Activated CD4-positive, alpha-beta memory T cell treated with anti-CD3 and anti-CD28 coated beads for 36 hours (primary cell): ENCODE measurements at places on chromosomes 5 and 9.
A peak's percentile ranks its signal among the peaks of the same experiment; 100 is the strongest.

- no peak for DNase-seq
Measured at GRCh38 chr5:161077936-161078545, 226.0 kb upstream of the ATP10B start.

- DNase-seq = no peak
Measured at GRCh38 chr5:119360905-119361593, 5.2 kb downstream of the TNFAIP8 start.

DNA sequence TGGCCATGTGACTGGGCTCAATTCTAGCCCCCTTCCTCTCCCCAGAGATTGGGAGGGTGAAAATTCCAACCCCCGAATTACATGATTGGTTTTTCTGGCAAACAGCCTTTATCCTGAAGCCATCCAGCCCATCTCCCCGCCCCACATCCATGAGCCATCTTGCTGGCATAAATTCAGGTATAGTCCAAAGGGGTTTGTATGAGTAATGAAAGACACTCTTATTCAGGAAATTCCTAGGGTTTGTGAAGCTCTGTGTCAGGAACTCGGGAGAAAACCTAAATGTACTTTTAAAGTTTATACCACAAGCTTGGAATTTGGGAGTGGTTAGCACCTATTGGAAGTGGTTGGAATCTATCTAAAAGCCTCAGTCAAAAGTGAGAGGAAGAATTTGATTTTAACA, 80.6 kb upstream of the SIMC1 start:
- no peak for DNase-seq

DNA sequence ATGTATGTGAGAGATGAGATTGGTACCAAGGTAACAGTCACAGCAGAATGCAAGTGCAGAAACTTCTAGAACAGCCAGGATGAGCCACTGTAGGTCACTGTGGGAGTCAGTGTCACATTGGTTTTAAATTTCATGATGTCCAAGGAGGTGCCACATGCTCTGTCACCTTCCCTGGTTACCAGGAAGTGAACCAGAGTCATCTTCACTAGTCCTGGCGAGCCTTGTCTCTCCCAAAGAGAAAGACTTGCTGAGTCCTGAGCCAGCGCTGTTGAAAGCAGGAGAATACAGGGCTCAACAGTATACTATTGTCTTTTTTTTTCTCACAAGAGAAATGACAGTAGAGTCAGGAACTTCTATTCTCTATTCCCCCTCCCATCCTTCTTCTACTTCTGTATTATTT, 615.5 kb downstream of the RAB3C start:
- DNase-seq = no peak

DNA sequence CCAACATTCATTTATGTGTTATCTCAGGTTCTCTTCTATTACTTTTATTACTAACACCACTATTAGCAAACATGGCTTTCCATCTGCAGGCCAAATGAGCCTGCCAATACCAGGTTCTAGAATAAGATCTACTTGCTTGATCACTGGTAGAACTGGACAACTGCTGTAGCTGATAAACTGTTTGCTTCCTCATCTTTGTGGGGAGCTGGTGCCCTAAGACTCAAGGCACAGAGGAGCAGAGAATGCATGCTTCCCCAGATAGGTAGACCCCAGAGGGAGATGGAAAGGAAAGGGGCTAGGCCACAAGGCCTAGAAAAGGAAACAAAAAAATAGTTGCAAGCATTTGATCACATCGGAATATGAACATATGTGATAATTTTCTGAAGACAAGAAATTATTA, 30.7 kb upstream of the AUH start:
- no peak for DNase-seq

DNA sequence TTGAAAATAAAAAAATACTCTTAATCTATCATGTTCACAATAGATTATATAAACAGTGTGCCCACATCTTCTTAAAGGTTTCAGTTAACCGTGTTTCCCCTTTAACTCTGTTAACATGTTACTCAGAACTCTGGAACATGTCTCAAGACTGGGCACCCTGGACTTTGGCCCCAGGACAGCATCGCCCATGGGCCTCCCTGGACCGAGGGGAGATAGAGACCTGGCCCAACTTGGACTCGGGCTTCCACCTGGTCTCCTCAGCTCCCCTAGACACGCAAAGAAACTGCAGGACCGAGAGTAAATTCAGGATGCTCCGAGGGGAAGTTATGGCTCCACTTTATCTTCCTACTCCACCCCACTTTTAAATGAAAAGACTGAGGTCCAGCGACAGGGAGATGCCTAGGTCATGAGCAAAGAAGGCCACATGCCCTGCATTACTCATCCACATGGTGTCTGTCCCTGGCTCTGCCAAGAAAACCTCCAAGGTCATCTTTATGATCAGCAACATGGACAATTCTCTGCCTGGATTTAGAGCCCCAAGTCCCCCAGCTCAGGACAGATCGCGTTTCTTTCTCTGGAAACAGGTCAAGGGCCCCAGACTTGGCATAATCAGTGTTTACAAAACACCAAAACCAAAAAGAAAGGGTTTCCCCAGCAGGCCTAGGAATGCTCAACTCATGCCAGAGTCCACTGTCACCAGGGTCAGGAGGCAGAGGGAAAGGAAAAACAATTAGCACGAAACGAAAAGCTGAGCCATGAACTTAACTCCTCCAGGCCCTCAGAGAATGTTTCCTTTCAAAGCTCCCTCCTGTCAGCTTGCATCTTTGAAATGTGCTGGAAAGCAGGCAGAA, 17.4 kb downstream of the GPX3 start:
- no peak for DNase-seq

DNA sequence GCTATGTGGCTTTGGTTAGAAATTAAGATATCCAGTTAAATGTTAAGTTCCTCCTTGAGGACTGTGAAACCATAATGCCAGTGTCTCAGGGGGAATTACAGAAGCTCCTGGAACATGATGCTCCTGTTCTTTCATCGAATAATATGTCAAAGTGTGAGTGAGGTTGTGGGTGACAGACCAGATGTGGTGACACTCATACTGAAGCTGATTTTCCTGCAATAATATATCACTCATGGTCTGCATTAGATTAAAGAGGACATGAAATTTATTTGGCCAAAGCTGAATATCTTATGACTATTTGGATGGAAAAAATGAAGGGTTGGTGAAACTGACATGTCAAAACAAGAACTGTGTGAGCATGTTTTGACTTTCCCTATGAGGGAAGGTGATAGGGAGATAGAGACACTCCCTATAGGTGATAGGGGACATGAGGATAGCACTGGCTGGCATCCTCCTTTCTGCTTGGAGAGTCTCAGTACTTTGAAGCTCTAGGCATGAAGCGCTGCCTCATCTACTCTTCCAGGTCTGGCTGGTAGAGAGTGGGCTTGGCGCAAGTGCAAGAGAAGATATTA, 173.5 kb downstream of the ARHGEF28 start:
- no peak for DNase-seq

GRCh38 chr9:37210737-37211523, 90.6 kb downstream of the ZCCHC7 start:
- DNase-seq = no peak

DNA sequence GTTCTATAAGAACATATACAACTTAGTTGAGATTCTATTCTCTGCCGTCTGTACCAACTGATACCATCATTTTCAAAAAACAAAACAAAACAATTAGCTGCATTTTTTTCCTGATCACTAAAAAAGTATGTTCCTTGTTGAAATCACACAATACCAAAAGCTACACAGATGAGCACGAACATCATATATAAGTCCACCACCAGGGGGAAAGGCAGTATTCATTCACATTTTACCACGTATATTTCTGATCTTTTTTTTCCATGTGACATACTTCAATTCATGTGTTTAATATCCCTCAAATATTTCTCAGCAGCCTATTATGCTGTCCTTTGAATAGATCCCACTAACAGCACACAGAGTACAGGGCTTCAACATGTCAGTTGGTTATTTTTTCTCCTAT, 40.6 kb downstream of the IRX2 start:
- no peak for DNase-seq

DNA sequence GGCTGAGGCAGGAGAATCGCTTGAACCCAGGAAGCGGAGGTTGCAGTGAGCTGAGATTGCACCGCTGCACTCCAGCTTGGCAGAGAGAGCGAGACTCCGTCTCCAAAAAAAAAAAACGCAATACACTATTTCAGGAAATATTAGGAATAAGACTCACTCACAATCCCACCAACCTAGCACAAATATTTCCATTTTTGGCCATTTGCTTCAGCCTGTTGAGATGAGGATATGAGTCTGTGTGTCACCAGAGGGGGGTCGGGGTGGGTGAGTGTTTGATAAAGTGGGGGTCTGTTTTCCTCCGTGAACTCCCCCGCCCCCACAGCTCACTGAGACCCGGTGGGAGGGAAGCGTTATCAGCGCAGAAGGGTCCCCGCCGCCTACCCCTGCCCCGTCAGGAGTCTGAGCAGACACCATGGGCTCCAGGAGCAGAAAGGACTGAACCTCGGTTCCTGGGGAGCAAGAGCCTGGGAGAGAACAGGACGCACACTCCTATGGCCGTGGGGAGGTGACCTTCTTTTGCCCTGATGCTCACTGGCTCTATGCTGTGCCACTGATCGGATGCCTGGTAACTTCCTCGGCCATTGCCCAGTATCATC, 153.8 kb upstream of the PHYKPL start:
- DNase-seq = no peak

GRCh38 chr5:102802708-102803458, 47.8 kb downstream of the PAM start:
- DNase-seq = no peak

- peak; percentile 40 for DNase-seq
Measured at GRCh38 chr5:140220032-140220697, 45.2 kb downstream of the CYSTM1 start.

GRCh38 chr5:54553659-54554207, 36.2 kb downstream of the SNX18 start:
- DNase-seq = no peak

DNA sequence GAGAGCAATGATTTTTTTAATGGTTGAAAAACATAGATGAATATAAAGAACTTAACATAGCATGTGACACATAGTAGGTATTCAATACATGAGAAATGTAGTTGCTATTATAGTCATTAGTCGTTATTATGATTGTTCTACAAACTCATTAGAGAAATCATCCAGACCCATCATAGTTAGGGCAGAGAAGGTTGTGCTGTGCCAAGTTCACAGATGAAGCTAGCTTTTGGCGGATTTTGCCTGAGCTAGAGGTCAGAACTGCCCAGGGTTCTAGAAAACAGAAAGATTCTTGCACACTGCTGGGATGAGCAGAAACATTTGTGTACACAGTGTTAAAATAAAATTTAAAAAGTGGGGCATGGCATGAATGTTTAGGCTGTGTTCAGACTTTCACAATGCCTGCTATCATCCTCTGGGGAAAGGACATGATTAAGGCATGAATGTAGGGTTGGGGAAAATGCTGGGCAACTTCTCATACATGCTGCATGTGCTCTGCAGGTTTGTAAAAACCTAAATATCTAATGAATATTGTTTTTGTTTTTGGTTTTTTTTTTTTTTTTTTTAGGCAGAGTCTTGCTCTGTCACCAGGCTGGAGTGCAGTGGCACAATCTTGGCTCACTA, 33.3 kb upstream of the RAD23B start:
- no peak for DNase-seq

DNA sequence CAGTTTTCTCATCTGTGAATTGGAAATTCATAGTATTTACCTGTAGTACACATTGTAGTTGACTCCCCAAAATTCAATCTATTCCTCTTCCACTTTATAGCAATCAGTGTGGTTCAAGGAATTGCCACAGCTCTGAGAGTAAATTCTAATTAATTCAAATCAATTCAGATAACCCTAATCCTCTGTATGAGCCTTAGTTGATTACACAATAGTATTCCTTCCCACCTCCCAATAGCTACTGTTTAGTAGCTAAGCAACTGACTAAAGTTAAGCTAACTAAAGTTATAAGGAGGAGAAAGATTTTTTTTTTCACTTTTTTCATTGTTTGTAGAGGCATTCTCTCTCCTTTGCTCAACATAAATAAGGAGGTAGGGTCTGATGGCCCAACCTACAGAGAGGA, 77.5 kb downstream of the ARRDC3 start:
- no peak for DNase-seq

- DNase-seq = no peak
Measured at GRCh38 chr9:112520656-112521055, 34.0 kb downstream of the KIAA1958 start.

DNA sequence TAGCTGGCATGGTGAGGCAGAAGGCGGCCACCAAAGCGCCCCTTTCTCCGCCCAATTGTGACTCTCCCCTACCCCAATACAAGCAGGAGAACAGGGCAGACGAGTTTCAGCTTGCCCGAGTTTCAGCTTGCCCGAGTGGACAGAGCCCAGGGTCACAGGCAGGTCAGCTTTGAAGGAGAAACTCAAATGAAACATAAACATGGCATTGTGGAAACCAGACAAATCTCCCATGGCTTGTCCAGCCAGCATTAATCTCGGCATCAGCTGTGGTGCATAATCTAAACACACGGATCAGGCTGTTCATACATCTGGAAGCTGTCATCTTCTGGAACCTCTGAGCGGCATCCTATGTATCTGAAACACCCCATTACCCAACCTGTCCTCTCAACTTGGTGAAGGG, 16.9 kb downstream of the PTCH1 start:
- no peak for DNase-seq

- DNase-seq = no peak
Measured at GRCh38 chr5:7837403-7837802, 13.5 kb downstream of the CFAP90 start.

GRCh38 chr9:26949637-26950069, 2.6 kb upstream of the PLAA start:
- DNase-seq = no peak

- DNase-seq = no peak
Measured at GRCh38 chr9:123316053-123316718, 39.8 kb upstream of the CRB2 start.

DNA sequence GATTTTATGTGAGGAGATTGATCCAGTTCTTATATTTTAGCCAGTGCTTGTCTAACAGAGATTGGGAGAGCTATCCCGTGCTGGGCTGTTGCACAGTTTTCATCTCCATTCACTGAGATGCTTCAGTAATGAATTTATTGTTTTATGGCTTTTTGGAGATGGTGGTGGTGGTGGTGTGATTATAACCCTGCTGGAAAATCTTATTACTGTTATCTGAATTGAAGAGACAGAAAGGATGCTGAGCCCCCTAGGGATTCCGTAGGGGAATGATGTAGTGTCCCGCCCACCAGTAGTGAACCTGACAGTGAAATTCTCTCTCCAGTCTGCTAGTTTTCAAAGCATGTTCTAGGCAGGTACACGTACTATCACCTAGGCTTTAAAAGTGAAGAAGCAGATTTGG, 1.9 kb downstream of the RAI14 start:
- DNase-seq = no peak

DNA sequence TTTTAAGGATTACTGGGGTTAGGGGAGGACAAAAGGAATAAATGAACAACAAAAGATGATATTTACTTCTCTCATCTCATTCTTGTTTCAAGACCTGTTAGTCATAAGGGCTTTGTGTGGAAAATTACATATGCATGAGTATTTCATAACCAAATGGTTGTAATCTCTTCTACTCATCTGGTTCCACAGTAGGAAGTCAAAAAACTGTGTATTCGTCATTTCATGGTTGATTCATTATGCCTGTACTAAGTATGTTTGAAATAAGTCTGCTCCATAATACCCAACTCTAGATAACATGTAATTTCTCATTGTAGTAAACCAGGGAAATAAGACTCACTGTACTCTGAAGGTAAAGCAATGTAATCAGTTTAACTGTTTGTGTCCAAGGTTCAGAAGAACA, 212.9 kb downstream of the ARRDC3 start:
- no peak for DNase-seq

GRCh38 chr9:107309271-107309670, 26.2 kb downstream of the RAD23B start:
- DNase-seq = no peak

GRCh38 chr5:66538126-66538525, 58.1 kb upstream of the MAST4 start:
- DNase-seq = no peak
